WERI-Rb-1 (cell line): ENCODE measurements at places on chromosomes 2 and 18.

DNA sequence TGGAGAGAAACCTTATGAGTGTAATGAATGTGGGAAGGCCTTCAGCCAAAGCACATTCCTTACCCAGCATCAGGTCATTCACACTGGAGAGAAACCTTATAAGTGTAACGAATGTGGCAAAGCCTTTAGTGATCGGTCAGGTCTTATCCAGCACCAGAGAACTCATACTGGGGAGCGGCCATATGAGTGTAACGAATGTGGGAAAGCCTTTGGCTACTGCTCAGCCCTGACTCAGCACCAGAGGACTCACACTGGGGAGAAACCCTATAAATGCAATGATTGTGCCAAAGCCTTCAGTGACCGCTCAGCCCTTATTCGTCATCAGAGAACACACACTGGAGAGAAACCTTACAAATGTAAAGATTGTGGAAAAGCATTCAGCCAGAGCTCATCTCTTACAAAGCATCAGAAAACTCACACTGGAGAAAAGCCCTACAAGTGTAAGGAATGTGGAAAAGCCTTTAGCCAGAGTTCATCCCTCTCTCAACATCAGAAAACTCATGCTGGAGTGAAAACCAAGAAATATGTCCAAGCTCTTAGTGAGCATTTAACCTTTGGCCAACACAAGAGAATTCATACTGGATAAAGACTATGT lies 7.8 kb downstream of the ZNF892 start:
- DNase-seq, result no peak

GRCh38 chr2:112958428-112959108 lies 19.2 kb upstream of the IL36G start:
- peak; percentile 28 for DNase-seq

- no peak for DNase-seq
Observed at GRCh38 chr2:66439812-66440542, 5.1 kb downstream of the MEIS1 start.

DNA sequence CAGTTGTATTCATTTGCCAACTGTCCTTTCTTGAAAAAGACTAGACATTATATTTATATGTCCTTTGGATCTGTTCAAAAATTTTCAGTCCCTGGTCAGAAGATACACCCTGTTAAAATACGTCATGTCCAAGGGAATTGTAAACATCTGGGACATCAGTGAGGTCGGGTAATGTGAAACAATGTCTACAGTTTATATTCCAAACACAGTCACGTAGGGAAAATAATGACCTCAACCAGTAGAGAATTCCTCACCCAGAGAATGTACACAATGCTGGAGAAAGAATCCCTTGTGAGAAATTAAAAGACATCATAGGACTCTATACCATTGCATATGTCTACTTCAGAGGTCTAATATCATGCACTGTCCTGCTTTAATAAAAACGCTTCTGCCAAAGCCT lies 888.0 kb upstream of the CHAC2 start:
- no peak for DNase-seq

- no peak for DNase-seq
Observed at GRCh38 chr2:185179743-185180142, 558.9 kb upstream of the FSIP2 start.

- no peak for DNase-seq
Observed at GRCh38 chr2:178913049-178913441, 105.8 kb upstream of the TTN start.

GRCh38 chr2:23454501-23455120 lies 69.6 kb downstream of the KLHL29 start:
- no peak for DNase-seq

DNA sequence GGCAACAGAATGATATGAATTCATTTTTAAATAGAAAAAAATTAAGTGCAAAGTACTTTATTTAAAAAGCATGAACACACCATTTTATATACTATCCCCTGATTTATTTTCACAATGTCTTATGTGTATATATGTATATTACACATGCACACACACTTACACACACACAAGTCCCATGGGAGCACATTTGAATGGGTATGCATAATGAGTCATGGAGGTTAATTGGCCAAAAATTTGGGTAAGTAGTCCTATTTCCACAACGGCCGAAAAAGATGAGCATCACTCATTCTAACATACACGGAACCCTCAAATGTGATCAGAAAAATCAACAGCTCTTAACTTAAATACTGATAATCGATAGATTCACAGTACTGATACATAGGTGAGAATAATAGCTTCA lies 97.4 kb upstream of the NABP1 start:
- DNase-seq, result no peak

DNA sequence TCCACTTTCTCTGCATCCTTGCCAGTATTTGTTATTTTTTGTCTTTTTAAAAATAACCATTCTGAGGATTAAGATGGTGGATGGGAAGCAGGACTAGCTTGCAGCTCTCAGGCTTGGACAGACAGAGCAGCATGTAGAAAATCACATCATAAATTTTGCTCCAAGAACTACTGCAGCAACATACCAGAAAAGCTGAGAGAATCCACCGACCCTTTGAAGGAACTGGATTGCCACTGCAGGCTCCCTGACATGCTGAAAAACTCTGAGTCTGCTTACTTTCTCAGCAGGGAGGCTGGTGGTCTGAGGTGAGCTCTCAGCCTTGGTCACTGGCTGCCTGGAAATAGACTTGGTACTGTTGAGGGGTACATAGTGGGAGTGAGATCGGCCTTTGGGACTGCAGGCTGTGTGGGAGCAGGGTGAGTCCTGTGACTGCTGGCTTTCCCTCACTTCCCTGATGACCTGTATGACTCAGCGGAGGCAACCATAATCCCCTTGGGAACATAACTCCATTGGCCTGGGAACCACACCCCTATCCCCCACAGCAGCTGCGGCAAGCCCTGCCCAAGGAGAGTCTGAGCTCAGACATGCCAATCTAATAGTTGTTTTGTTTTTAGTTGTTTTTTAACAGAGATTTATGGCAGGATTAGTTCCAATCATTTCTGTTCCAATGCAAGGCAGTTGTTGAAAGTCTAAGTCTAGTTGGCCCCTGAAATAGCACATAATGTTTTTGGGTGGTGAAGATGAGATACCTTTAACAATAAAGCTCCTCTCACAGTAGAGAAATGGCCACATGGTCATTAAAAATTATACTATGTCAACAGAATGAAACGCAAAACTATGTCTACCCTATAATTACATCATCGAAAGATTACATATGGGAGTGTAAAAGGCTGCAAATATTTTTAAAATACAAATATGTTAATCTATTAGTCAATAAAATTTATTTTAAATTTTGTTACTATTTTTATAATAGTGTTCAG lies 414.2 kb upstream of the CHAC2 start:
- peak; percentile 32 for DNase-seq

DNA sequence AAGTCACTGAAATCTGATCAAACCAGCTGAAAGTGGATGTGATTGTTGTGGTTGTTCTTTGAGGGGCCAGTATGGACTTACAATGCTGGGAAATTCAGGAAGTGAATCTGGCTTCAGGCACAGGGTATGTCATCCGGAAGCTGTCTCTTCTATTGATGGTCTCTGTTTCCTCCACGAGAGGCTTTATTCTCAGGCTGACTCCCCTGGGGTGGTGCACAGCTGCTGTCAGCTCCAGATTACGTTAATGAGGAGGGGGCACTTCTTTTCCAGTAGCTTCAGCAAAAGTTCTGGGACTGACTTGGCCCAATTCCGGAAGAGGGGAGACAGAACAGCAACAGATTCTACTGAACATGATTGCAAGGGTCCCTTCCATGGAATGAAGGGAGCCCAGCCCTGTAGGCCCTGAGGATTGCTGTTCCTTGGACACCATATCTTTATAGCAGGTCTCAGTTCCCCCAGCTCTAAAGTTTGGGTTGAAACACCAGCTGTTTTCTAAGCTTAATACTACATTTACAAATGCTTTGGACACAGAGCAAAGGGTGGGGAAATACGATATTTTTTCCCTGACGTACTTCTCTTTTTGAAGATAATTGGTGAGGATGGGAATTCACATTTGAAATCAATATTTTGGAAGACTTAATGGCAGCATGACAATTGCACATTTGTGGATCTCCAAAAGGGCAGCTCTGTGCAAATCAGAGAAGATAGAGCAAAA lies 400.9 kb downstream of the TSN start:
- no peak for DNase-seq

DNA sequence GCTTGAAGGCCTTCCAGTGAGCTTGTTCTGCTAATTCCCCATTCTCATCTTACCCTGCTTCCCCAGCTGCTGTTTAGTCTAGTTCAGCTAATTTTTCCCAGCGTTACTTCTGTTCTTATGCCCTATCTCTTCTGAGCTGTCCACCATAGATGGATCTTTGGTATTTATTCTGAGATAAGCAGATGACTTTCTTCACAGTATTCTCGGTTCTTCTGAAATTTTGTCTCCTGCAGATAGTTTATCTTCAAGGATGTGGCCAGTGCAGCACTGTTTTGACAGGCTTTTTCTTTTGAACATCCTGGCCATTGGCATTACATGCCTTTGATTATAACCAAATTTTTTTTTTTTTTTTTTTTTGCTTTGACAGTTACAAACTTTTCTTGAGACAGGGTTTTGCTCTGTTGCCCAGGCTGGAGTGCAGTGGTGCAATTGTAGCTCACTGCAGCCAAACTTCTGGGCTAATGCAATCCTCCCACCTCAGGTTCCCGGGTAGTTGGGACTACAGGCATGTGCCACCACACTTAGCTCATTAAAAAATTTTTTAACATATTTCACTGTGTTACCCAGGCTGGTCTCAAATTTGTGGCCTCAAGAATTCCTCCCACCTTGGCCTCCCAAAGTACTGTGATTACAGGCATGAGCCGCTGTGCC lies 134.2 kb downstream of the WDSUB1 start:
- DNase-seq, result no peak

DNA sequence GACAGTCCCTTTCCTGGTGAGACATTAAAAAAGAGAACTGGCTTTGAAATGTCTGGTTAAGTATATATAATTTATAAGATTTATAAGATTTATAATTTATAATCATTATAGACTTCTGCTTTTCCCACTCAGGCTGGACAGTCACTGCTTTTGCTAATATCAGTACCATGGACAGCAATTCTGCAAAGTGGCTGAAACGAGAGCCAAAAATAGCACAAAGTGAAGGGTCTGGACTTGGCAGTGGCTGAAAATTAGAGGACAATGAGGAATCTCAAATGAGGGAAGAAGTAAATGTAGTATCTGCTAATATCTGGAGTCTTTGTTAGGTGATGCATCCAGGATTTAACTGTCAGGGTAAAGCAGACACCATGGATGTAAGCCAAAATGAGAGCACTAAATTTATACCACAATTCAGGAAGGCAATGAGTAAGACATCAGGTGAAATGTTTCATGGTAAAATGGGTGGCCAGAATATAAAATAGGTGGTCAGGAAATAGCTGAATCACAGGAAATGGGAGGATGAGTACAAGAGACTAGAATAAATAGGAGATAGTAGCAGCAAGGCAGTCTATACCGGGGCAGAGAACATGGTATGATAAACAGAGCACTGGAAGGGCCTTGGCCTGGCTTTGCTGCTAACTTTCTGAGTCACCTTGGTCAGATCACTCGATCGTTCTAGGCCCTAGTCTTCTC lies 39.6 kb upstream of the BOD1L2 start:
- no peak for DNase-seq

DNA sequence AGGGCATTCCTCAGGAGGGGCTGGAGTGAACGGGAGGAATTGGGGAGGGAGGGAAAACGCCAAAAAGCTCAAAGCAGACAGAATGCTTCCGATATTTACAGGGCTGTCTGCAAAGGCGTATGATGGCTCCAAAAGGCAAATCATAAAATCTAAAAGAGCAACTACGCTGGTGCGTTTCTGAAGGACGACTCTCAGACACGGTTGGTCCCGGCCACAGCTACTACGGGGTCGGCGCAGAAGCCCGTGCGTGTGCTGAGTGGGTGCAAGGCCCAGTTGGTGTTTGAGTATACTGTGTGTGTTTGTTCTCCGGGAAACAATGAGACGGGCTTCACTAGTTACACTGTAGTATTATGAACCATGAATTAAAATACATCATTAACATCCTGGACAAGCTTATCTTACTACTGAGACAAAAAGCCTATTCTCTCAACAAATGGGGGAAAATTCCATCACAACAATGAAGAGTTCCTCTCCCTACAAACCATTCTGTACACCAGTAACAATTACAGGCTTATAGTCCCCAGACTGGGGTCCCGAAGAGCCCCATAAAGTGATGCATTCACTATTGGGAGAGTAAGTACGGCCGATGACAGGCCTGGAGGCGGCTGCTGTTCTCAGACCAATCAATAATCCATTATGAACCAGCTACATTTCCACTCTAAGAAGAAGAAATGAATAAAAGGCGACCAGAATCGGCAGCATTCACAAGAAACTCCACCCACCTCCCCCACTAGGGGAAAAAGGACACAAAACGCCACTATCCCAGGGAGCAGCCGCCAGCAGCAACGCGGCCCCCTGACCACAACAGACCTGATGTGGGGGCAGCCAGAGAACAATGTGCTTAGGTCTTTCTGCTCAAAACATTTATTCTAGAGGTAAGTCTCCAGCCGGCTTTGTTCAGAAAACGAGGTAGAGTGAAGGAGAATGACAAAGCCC lies 43.4 kb downstream of the ZNF516 start:
- DNase-seq, result peak; percentile 50

DNA sequence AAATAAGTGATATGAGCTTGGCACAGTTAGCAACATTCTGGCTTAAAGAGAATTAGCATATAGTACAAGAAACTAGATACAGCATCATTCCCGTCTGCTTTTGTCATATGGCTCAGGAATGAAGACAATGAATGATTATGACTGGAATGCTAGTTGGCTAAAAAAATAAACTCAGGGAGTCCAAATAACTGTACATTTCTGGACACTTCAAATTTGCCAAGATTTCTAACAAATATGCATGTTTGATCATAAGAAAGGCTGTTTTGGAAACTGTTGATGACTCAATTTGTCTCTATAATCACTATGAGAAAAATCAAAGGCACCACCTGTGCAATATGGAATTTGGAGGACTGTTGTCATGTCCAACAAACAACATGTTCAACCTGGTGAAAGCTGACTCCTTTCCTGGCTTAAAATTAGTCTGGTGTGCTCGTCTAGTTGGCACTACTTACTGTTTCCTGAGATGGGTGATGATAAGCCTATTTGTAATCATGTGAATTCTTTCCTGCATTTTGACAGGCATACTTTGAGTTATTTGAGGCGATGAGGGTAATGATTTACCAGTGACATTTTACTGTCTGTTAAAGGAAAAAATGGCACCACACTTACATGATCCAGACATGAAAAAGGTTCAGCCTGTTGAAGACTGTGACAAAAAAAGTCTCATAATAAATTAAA lies 133.9 kb upstream of the CDH20 start:
- no peak for DNase-seq

GRCh38 chr2:84057917-84058560 lies 401.0 kb downstream of the SUCLG1 start:
- no peak for DNase-seq

GRCh38 chr2:45180033-45180746 lies 170.9 kb upstream of the SIX2 start:
- DNase-seq, result no peak

DNA sequence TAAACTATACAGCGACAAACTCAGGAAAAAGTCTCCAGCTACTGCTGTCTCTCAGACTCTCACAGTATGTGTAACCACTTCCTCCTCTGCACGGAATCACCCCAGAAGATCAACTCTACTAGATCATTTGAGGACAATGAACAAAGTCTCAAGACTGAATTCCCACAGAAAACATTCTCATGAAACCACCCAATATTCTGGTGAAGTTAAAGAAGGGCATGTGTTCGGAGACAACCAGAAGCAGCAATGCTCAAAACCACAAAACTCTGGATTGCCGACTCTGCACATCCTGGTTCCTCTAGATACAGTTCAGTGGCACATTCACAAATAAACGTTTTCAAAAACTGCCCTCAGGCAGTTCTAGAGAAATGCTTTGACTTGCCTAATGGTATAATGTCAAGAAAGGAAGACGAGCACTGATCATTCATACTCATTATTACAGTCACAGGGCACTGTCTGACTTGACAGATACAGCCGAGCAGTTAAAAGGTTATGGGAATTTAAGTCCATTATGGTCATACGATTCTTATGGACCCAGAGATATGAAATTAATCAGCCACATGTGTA lies 91.9 kb upstream of the STK17B start:
- no peak for DNase-seq
